ENCODE measurements at places on chromosomes 4 and X. TPM values are rescaled to one million over a fixed set of nuclear protein-coding genes. Genes with fewer than 3 reads are reported as not detected.

The BMPR1B gene
- total RNA-seq: 0.62 TPM

The AKAP14 gene
- total RNA-seq: 0.28 TPM

The FOXP3 gene
- 0.26 TPM for total RNA-seq

The EMCN gene
- total RNA-seq: not detected

The SOD3 gene
- total RNA-seq: 1.0 TPM

The LANCL3 gene
- total RNA-seq: 0.03 TPM

The ZNF185 gene
- total RNA-seq: 5.4 TPM

The RAB41 gene
- not detected for total RNA-seq

The FAM236D gene
- not detected for total RNA-seq

The SLITRK4 gene
- total RNA-seq: not detected

The TEC gene
- 0.67 TPM for total RNA-seq

The FATE1 gene
- not detected for total RNA-seq

The DUX4 gene
- not detected for total RNA-seq

The NR0B1 gene
- not detected for total RNA-seq

The ABCG2 gene
- total RNA-seq: 63.3 TPM

The CT45A1 gene
- not detected for total RNA-seq

The GAGE1 gene
- not detected for total RNA-seq

The GNRHR gene
- total RNA-seq: not detected

The GALNTL6 gene
- not detected for total RNA-seq

The VCX3B gene
- total RNA-seq: not detected

All from Panc1 (cell line).